ENCODE measurements at places on chromosomes 11 and 22. TPM values are rescaled to one million over a fixed set of nuclear protein-coding genes. Genes with fewer than 3 reads are reported as not detected.

GRCh38 chr11:77205467-77206263 is 77.6 kb downstream of the MYO7A start:
- peak; percentile 76 for DNase-seq

- DNase-seq: no peak
These were observed 114.7 kb downstream of the CSTPP1 start for GRCh38 chr11:47051217-47051616.

DNA sequence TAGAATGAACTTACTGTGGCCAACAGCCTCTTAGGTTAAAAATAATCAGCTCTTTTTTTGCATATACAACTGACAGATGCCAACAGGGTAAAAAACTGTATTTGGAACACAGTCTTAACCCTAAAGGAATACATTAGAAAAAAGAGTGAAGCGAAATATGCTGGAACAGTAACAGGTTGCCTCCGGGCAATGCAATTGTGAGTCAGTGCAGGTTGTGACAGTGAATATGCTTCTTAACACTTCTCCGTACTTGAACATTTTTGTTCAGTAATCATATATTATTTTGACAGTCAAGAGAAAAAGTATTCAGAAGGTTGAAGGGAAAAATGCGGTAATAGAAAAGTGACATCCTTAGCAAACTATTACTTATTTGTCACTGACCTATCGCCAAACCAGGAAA is 98.5 kb downstream of the DBX1 start:
- no peak for DNase-seq

DUSP8 gene
- 36.9 TPM for total RNA-seq

GRCh38 chr22:46280063-46280817 is 12.4 kb downstream of the TTC38 start:
- DNase-seq: no peak

ADAMTS15 gene
- total RNA-seq: 8.5 TPM

DNA sequence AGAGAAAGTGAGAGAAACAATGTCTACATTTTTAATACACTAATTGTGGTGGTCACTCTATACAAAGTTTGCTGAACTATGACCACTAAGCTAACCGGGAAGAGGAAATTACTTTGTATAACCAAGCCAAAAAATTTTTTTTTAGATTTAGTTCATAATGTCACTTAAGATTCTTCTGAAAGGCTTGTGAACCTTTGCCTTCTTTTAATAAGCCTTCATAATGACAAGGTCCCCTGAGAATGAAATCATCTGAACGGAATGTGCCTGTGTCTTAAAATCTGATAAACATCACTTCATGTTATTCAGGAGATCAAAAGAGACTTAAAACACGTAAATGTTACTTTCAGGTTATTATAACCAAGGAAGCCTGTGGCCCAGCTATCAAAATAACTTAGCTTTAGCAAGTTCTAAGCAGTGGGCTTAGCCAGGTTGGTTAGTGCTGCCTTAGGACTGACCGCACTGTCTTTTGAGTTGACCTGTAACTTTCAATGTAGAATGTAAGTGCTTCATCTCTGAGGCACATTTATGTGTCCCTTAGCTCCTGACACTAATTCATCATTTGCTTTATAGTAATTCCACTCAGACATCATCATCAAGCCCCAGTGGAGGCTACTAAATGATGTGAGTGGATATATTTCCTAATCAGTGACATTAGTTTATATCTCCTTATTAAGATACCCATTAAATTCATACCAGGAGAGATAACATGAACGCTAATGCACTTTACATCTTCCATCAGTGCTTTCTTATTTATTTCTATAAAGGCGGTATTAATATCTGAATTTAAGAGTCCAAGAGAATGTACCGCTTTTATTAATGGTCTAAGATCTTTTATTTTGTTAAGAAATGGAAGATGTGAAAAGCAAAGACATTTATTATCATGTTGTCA is 122.5 kb downstream of the WNT11 start:
- no peak for DNase-seq

DNA sequence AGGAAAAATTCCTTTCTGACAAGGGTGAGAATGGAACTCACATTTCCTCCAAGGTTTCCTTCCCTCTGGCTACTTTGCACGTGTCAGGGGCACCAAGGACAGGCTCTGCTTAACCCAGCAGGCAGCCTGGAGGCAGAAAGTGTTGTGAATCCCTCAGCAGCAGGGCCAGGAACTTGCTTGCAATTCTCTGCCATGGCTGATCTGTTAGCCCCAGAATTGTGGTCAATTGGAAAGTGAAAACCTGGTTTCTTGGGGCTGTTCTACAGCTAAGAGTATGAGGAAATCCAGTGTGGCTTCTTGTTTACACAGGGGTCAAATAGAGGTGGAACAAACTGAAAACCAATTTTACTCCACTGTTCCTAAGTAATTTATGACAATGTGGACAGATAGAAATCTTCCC is 38.3 kb upstream of the CEP295 start:
- DNase-seq: no peak

DNA sequence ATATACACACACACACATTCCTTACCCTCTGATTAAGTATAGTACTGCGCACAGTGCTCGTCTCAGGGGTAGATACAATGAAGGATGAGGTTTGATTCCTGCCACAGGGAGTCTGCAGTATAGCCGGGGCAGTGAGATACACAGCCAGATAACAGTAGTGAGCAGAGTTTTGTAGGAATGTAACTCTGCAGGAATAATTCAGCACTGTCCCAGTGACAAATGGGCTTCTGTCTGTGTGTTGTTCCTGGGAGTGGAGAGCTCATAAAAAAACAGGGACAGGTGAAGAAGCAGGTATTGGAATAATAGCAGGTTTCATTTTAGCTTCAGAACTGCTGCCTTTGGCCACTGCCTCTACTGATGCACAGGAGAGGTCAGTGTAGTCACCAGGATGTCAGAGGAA is 85.3 kb upstream of the OR9Q1 start:
- no peak for DNase-seq

- peak; percentile 9 for DNase-seq
These were observed 26.7 kb upstream of the P2RY6 start for GRCh38 chr11:73245461-73245860.

DNA sequence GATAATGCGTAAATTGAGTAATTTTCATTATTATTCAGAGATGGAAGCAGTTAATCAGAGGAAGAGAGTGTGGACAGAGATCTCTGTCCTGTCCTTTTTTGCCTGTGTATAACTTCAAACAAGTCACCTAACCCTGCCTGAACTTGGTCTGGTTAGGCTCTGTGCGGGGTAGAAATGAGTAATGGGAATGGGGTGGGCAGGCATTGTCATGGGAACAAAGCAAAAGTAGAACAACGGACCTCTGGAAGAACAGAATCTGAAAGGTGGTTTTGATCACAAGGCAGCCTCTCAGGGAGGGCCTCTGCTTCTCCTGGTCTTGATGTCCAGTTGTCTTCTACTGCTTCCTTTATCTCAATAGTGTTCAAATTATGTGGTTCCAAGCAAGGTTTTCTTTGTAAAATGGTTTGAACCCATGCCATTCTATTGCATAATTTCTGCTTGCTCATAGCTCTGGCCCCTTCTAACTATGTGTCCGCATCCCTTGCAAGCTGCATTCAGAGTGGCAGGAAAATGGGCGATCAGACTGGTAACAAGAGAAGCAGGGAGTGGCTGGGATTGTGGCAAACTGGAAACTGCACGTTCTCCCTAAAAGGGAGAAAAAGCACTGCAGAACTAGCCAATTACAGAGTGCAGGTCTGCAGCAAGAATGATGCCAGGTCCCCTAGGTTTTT is 76.1 kb downstream of the PRR5L start:
- DNase-seq: no peak

DNA sequence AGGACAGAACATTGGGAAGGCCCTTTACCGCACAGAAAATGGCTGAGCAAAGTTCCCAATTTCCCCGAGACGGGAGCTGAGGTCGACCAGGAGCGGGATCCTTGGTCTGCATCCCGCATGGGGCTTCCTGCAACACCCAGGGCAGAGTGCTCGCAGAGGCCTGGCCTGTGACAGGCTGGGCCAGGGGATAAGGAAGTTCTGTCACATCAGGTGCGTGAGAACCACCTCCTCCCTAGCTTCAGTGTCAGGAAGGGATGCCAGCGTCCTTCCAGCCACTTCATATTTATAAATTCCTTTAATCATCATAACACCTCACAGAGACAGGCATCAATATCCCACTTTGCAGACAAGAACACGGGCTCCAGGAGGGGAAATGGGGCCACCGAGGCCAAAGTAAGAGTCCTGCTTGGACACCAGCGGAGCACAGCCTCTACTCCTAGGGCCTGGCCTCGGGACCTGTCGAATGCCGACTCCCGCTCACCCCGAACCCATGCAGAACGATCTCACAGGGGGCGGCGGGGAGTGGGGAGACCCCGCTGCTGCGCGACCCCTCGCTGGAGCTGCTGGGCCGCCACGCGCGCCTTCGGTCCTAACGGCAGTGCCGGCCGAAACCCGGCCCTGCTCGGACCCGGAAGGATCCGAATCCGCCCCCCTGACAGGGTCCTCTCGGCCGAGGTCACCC is 532 bp downstream of the BET1L start:
- peak; percentile 63 for DNase-seq

AAMDC gene
- total RNA-seq: 38.5 TPM

DNA sequence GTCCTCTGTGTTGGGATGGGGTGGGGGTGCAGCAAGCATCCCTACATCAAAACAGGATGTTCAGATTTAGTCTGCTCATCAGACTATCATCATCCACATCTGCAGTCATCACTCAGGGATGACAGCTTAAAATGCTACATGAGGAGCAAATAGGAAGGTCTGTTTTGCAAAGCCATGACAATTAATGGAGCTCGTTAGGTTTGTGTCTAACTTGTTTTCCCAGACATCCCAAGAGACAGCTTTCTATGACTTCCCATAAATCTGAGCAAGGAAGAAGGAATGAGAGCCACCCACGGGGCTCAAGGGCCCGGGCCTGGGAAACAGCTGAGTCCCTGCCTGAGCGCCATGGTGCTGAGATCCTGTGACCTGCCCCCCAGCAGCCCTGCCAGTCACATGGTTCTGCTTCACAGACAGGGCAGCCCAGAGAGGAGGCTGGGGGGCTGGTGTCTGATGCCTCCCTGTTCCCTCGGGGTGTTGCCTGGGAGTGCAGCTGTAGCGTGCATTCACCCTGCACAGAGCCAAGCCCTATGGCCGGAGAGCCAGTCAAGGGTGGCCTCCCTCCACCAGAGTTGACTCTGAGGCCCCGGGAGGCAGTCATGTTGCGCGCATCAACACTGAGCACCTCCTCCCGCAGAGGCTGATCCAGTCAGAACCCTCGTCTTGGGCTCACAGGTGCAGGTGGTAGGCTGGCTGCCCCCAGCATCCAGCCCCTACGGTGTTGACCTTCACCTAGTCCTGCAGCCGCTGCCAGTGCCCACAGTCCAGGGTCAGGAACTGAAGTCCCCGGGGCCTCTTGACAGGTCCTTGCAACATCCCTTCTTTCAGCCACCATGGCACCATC is 12.1 kb downstream of the DERL3 start:
- DNase-seq: no peak

NXPE4 gene
- total RNA-seq: not detected

DNA sequence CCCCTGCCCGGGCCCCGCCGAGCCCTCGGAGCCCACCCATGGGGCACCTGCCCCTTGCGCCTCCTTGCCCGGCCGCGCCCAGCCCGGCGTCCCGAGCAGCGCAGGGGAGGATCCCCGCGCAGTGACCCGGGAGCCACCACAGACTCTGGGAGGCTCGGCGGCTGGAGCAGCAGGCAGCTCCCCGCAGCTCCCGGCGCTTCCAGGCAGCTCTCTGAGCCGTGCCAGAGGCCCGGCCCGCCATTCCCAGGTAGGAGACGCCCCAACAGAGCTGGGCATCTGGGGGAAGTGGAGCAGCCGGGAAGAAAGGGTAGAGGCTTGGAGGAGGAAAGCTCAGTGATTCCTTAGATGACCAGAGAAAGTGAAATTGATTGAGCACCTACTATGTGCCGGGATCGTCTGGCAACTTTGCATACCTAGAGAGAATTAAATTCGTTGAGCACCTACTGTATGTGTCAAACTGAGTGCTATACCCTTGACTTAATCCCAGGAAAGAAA is 670 bp downstream of the RASD2 start:
- no peak for DNase-seq

DNA sequence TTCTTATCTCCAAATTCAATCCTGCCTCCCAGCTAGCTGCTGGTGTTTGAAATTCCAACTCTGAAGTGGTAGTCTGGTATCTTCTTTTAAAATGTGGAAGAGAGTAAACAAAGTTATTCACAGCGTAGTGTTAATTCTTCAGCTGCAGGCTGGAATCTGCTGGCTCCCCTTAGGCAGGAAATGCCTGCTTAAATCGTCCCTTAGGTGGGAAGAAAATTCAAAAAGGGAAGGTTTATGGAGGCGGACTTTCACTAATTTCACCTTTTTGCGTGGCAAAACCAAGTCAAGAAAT is 439.0 kb upstream of the CCDC90B start:
- DNase-seq: no peak

GRCh38 chr22:27107386-27107785 is 450.0 kb downstream of the MIAT start:
- no peak for DNase-seq

- DNase-seq: no peak
These were observed 76.7 kb upstream of the PICALM start for GRCh38 chr11:86145439-86146156.

- DNase-seq: no peak
These were observed 37.9 kb upstream of the NUP160 start for GRCh38 chr11:47886096-47886495.

- DNase-seq: no peak
These were observed 8.9 kb downstream of the APOBEC3A start for GRCh38 chr22:38966380-38966702.

OR6A2 gene
- total RNA-seq: not detected

LMO2 gene
- 10.9 TPM for total RNA-seq

DNA sequence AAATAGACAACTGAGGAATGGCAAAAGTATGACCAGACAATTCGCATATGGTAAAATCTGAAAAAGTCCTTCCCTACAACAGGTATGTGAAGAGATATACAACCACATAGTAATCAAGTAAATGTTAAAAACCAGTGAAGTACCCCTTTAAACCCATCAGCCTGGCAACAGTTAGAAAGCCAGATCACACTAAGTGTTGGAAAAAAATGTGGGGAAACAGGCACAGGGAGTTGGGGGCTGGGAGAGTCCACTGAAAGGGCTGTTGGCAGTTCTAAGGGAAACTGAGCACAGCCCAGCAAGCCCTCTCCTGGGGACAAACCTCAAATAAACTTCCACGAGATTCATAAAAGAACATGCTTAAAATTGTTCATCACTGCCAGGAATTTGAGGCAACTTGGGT is 242.1 kb downstream of the BUD13 start:
- DNase-seq: no peak

- no peak for DNase-seq
These were observed 5.1 kb downstream of the FZD4 start for GRCh38 chr11:86949995-86950660.

- DNase-seq: no peak
These were observed 34.9 kb upstream of the PICALM start for GRCh38 chr11:86103808-86104207.

SAA2 gene
- total RNA-seq: 0.48 TPM
